ENCODE measurements at places on chromosomes 5 and 9. TPM values are rescaled to one million over a fixed set of nuclear protein-coding genes. Genes with fewer than 3 reads are reported as not detected.
A peak's percentile ranks its signal among the peaks of the same experiment; 100 is the strongest.

The RASEF gene
- total RNA-seq: 3.7 TPM

The PLAC8L1 gene
- total RNA-seq: 2.6 TPM

DNA sequence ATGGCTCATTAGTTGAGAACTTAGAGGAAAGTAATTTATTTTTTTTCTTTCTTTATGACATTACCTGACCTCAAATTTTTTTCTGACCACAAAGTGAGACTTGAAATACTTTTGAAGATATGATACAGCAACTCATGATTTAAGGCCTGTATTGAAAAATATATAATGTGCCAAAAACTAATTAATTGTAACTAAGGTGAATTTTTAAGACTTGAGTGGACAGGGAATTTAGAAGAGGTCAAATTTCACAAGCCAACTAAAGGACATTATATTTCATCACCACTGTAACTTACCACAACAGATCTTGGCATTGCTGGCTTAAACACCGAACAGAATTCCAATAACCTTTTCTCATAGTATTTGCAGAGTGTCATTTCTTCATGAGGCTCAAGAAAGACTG, 1.8 kb downstream of the CCNH start:
- no peak for DNase-seq

GRCh38 chr5:138632900-138633489, 57.8 kb upstream of the HSPA9 start:
- no peak for DNase-seq

The AIF1L gene
- total RNA-seq: 20.0 TPM

GRCh38 chr5:35383041-35383440, 152.8 kb upstream of the PRLR start:
- no peak for DNase-seq

- DNase-seq: no peak
These were observed 90.8 kb upstream of the ZNF618 start for GRCh38 chr9:113785334-113785733.

The SPINK6 gene
- not detected for total RNA-seq

DNA sequence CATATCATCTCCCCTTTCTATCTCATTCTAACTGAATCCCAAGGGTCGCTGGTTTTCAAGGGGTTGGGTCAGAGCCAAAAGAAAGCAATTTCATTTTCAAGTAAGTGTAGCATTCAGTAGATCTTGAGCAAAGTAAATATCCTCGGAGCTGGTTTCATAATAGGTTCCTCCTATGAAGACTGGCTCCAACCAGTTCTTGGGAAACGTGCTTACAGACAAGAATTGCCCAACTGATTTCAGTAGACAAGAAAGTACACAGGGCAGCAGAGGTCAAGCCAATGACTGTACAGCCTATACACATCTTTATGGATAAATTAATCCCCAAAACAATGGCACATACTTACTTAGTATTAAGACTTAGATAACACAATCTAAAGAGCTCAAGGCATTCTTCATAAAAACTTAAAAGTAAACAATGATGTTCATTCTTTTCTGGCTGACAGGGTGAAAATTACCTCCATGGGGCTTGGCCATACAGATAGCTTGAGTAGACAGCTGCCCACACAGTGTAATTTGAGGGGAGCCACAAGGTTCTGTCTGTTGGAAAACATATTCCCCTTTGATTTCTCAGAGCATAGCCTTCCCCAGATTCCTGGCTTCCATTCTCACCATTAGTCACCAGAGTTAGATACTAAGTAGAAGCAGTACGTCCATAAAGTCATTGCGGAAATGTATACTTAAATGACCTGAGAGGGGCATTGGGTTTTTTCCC, 163.9 kb downstream of the ARRDC3 start:
- DNase-seq: no peak

DNA sequence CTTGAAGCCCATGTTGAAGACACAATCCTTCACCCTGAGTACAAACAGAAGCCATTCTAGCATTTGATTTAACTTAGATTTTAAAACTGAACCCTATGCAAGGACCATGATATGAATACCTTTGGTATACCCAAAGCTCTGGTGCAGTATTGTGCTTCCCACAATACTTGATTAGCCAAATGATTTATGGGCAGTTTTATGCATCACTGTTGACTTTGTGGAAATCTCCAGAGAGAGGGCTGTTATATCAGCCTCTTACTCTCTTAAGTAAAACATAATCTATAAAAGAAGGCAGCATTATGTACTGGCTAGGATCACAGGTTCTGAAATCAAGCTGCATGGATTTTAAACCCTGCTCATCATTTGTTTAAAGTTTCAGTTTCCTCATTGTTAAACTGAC, 762.8 kb downstream of the EFNA5 start:
- DNase-seq: no peak

- no peak for DNase-seq
These were observed 1176.3 kb downstream of the CDH18 start for GRCh38 chr5:18811661-18812060.

DNA sequence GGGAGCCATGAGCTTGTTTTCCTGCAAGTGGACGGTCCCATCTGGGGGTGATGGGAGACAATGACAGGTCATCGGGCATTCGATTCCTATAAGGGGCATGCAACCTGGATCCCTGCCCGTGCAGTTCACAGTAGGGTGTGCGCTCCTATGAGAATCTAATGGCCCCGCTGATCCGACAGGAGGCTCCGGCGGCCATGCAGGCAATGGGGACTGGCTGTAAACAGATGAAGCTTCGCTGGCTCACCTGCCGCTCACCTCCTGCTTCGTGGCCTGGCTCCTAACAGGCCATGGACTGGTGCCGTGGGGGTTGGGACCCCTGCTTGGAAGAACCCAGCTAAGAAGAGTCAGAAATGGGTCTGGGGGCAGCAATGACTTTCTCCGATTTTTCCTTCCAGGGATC, 21.0 kb downstream of the PAEP start:
- DNase-seq: peak; percentile 5

DNA sequence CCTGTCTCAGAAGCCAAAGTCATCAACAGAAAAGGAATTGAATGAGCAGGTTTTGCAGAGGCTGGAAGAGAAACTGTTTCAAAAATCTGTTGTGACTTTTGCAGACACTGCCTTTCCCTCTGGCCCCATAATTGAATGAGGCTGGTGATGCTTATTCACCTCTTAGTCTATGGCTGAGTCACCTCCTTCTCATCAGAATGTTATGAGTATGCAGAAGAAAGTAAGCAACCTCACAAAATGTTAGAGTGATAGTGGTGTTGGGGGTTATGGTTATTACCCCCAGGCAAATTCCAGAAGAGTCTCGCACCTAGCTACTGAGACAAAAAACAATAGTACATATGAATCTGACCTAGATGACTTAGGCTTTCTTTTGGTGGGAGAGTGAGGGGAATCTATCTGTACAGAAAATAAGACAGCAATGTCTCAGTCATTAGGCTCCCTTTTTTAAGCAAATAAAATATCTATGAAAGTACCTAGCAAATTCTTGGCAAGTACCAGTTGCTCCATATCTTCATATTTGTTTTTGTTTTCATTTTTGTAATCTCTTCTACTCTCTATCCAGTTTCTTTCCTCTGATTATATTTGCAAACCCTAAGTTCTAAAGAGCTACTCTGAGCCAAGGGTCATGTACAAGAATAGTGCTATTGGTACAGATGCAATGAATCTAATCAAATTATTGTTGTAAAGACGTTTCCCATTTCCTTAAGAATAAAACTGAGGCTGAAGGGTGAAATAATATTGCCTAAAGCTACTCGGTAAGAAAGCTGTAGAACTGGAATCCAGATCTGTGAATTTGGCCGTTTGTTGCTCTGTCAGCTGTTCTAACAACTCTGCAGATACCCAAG, 498.1 kb upstream of the TNC start:
- DNase-seq: no peak

DNA sequence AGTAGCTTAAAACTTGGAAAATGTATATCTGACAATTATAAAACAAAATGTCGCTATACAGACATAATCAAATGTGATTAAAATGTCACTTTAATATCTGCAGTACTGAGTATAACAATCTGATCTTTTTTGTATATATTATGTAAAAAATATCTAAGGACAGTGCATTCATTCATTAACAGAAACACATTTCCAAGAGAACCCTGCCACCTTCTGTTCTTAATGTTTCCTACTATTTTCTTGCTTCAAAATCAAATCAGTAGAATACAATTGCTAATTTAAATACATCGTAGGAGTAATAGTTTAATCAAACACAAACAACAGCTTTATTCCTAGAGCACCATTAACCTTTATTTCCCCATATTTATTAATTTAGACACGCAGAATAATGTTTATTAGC, 142.6 kb upstream of the ST8SIA4 start:
- DNase-seq: no peak

The TAF11L5 gene
- not detected for total RNA-seq

The SLC22A5 gene
- total RNA-seq: 27.7 TPM

- DNase-seq: no peak
These were observed 32.1 kb downstream of the PTTG1 start for GRCh38 chr5:160453751-160454150.

- no peak for DNase-seq
These were observed 16.8 kb downstream of the SLC46A2 start for GRCh38 chr9:112873773-112874405.

DNA sequence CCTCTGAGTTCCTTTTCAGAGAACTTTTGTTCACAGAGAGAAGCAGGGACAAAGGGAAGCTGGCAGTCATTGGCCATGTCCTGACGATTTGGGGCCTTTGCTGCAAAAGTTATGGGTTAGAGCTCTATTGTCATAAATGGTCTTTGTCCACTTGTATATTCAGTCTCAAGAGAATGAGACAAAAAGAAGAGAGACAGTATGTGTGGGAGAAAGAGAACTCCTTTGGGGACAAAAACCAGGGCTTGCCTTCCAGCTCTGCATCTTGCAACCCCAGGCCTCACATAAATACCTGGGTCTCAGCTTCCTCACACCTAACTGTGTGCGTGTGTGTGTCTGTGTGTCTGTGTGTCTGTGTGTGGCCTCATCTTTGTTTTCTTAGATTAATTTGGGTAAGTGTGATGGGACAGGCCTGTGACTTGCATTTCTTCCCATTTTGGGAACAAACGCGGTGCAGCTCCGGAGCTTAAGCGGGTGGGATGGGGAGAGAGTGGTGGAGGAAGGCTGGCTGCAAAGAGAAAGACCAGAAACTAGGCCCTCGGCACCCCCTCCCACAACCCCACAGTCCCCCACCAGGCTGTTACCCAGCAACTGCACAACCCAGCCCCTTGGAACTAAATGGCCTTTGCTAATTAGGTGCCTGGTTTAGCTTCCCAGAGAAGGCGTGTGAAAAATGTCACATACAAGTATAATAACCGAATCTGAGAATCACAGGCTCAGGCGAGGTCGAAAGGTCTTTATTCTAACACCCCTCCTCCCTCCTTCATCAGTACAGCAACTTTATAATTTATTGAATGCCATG, 376.9 kb downstream of the CDK5RAP2 start:
- no peak for DNase-seq

The CCDC183 gene
- total RNA-seq: 25.1 TPM

DNA sequence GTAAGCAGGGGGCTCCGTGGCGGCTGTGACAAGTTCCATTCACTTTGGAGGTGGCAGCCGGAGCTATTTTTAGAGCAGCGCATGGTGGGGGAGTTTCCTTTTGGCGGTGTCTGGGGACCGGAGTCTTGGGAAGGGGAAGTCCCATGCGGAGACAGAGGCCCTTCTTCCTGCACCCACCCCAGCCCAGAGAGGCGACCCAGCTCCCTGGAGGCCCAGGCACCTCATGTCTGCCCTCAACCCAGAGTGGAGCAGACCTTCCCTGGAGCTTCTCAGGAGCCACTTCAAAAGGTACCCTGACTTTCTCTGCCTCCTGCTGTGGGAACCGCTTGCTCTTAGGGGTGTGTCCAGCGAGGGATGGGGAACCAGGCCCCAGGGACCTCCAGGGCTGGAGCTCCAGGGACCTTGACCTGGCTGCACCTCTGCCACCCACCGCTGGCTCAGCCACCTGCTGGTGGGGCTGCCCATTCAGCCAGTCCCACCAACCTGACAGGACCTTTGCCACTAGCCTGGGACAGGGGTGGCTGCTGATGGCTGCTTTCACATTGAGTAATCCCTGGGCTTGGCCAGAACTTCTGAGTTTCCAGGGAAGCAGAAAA, 34.1 kb downstream of the NEK6 start:
- DNase-seq: no peak

- no peak for DNase-seq
These were observed 115.9 kb downstream of the RGS3 start for GRCh38 chr9:113579283-113580040.

DNA sequence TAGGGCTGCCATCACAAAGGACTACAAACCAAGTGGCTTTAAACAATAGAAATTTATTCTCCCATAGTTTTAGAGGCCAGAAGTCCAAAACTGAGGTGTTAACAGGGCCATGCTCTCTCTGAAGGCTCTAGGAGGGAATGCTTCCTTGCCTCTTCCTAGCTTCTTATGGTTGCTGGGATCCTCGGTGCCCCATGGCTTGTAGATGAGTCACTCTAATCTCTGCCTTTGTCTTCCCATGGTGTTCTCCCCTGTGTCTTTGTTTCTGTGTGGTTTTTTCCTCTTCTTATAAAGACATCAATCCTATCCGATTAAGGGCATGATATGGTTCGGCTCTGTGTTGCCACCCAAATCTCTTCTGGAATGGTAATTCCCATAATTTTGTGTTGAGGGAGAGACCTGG, 178.8 kb upstream of the NREP start:
- DNase-seq: no peak

DNA sequence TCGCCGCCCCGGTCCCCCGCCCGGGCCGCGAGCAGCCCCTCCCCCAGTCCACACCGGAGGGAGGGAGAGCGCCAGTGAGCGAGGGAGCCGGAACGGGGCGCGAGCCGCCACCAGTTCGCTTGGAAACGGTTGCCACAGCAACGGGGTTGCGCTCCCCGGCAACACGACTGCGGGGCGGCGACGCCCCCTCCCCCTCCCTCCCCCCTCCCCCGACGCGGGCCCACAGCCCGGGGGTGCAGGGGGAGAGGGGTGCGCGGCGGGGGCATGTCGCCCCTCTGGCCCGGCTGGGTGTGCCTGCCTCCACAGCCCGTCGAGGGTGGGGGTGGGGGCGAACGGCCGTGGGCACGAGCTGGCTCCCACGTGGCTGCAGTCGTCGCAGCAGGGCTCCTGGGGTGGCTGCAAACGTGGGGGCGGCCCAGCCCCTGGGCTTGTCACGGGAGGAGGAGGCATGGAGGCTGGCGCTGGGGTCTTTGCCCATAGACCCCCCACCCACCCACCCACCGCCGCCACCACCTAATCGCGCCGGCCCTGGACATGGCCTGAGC, 524 bp downstream of the PRR7 start:
- DNase-seq: no peak

The EIF4E1B gene
- not detected for total RNA-seq

The BTNL8 gene
- total RNA-seq: not detected

The KIF12 gene
- 5.2 TPM for total RNA-seq

- peak; percentile 58 for DNase-seq
These were observed 28.8 kb downstream of the FOXD1 start for GRCh38 chr5:73419465-73420390.

The CNTNAP3B gene
- 5.2 TPM for total RNA-seq

The ZNF366 gene
- not detected for total RNA-seq

The PPP1R2B gene
- not detected for total RNA-seq

The FBN2 gene
- 238 TPM for total RNA-seq

DNA sequence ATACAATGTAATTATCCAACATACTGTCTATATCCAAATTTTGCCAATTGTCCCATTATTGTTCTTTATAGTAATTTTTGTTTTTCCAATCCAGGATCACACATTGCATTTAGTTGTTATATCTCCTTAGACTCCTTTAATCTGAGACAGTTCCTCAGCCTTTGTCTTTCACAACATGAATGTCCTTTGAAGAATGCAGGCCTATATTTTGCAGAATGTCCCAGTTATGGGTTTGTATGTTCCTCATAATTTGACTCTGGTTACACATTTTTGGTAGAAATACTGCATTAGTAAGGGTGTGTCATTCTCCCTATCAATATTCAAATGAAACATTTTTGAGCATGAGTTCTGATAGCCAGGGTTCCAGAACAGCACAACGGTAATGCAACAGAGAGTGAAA, 6.7 kb downstream of the CD180 start:
- no peak for DNase-seq

- DNase-seq: no peak
These were observed 65.5 kb upstream of the SMIM32 start for GRCh38 chr5:136258463-136258862.
